Left kidney (tissue), 8 donors: ENCODE measurements at places on chromosomes 4 and X. TPM values are rescaled to one million over a fixed set of nuclear protein-coding genes. Genes with fewer than 3 reads are reported as not detected.

Gene UBE2D3
- 329 TPM for polyA plus RNA-seq

Gene DRP2
- polyA plus RNA-seq: 2.3 TPM

Gene MND1
- 22.6 TPM for polyA plus RNA-seq

Gene GUCY1A1
- 78.4 TPM for polyA plus RNA-seq

Gene RXFP1
- polyA plus RNA-seq: 0.37 TPM

Gene USP51
- 13.9 TPM for polyA plus RNA-seq

Gene SEPTIN6
- polyA plus RNA-seq: 81.2 TPM

Gene GAGE10
- polyA plus RNA-seq: 0.27 TPM

Gene KCND1
- polyA plus RNA-seq: 3.1 TPM

Gene RNF212
- 17.9 TPM for polyA plus RNA-seq
